T-helper 1 cell (primary cell): ENCODE measurements at places on chromosomes 7 and 10.

- DNase-seq, result no peak
Observed at GRCh38 chr7:111975346-111975745, 230.9 kb downstream of the DOCK4 start.

- DNase-seq, result no peak
Observed at GRCh38 chr7:151491859-151492258, 27.8 kb downstream of the RHEB start.

DNA sequence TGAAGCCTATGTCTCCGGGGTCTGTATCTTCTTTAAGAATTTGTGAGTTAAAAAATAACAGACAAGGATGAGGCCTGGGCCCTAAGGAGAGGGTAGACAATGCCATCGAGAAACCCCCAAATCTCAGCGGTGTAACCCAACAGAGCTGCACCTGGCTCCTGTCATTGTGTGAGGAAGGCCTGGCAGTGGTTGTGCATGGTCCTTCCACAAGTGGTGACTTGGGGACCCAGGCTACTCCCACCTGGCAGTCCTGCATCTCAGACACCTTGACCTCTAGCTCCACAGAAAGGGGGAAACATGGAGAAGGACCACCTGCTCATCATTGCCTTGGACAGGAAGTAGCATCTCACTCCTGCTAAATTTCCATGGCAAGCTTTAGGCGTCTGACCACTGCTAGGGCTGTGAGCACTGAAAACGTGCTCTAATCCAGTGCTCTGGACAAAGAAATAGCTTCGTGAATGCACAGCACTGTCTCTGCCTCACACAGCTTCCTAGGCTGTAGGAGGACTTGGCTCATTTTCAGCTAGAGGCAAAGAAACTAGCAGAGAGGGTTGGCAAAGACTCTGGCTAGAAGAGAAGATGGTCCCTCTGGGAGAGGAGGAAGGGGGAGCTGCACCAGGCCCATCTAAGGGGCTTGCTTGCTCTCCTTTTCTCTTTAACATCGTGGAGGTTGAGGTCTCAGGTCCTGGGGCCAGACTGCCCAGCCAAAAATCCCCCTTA, 273.9 kb upstream of the ZMIZ1 start:
- DNase-seq, result no peak

GRCh38 chr7:154304231-154304630, 252.0 kb downstream of the DPP6 start:
- DNase-seq, result no peak

- no peak for DNase-seq
Observed at GRCh38 chr7:99840136-99840869, 12.5 kb downstream of the CYP3A43 start.

DNA sequence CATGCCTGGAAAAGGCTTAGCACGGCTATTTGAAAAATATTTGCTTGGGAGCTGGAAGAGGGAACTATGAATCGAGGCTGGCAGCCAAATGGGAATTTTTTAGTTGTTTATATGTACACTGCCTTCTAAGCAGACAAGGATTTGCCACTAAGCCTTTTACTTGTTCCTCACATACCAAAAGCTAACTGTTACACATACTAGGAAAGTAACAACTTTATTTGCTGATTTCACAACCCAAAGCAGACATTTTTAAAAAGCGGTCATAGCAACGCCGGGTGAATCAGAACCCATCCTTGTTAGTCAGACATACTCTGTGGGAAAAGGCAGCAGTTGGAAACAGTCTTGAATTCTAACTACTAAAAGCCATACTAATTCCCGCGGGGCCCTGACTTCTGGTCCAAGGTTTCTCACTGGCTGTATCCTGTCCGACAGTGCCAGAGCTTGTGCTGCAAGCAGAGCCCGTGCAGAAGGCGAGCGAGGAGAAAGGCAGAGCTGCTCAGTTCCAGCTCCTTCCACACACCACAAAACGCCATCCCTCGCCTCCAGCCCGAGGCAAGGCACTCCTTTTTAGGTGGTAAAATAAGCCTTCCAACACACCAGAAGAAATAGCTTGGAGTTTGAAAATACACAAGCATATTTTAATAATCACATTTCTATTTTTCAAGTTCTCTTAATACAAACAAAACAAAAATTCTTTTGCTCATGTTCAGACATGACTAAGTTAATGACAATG, 89.2 kb downstream of the RNF216 start:
- DNase-seq, result no peak

DNA sequence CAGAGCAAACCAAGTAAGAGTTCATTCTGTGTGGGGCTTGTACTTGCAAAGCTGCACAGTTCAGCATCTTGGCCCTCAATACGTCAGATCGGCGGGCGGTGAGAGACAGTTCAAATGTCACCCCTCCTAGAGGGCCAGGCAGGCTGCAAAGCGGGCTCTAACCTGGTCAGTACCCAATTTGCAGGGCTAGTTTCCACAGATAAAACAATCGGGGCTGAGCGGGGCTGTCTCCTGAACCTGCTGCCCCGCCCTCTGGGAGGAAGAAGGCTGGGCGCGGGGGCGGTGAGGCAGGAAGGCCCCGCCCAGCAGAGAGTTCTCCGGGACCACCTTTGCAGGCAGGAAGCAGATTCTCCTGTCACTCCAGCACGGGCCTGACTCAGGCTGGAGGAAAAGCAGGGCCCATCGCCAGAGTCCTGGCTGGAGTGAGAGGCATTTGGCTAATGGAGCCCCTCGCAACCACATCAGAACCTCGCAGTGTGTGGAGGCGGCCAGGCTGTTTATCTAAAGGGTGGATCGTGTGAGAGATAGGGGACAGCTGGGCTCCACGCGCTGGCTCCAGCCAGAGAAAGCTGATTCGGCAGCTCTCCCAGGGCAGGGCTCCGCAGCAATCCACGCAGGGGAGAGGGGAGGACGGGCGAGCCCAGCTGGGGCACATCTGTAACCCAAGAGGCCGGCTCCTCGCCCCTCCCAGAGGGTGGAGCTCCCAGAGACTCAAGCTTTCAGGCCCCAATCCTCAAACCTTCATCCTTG, 83.1 kb downstream of the SH3PXD2A start:
- peak; percentile 40 for DNase-seq

DNA sequence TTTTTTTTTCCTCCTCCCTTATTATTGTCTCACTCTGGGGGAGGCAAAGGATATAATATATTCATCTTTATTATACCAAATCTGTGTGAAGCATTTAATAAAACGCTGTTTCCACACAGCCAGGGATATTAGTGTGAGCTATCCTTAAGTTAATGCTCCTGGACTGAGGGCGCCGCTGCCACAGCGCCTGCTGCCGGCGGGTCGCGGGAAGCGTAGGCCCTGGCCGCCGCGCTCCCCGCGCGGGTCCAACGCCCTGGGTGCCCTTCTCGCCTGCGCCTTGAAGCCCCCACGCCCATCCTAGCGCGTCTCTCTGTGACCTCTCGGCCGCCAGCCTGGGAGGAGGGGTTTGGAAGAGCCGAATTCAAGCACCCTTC, 9.5 kb upstream of the LBX1 start:
- DNase-seq, result no peak

DNA sequence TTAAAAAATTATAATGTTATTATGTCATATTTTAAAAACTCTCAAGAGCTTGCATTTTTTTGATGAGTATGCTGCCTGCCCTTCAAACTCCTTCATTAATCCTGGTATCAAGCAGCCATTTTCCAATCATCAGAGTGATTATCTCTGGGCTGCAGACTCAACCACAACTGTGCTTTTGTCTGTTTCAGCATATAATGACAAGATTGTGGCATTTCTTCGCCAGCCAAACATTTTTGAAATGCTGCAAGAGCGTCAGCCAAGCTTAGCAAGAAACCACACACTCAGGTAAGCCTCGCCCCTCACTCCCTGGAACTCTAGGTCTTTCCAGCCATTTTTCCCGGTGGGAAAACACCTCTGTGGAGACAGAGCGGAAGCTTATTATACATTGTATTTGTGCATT, 90.0 kb upstream of the STK17A start:
- DNase-seq, result no peak

- DNase-seq, result no peak
Observed at GRCh38 chr7:148457310-148457921, 133.2 kb upstream of the C7orf33 start.

DNA sequence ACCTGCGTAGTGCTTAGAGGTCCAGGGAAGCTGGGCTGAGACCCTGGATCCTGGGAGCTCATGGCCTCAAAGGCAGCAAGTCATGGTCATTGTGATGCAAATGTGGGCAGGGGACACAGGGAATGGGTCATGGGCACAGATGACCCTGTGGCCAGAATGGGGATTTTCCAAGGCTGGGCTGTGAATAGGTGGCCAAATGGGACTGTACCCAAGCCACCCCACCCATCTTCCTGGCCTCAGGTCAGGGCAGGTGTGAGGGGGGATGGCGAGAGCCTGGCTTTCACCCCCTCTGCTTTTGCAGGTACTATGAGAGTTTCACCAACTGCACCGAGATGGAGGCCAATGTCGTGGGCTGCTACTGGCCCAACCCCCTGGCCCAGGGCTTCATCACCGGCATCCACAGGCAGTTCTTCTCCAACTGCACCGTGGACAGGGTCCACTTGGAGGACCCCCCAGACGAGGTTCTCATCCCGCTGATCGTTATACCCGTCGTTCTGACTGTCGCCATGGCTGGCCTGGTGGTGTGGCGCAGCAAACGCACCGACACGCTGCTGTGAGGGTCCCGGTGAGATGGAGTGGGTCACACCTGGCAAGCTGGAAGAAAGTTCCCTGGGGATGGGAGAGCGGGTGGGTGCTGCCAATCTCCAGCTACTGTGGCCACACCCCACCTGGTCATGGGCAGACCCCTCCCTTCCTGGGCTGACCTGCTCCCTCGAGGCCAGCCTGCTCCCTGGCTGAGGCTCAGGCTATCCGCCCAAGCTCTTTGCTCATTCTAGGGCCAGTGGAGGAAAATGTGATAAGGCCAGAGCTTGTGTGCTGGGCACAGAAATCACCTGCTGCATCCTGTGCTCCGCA, 25.5 kb downstream of the RAMP3 start:
- no peak for DNase-seq

GRCh38 chr10:128386231-128386630, 260.0 kb upstream of the MKI67 start:
- no peak for DNase-seq

DNA sequence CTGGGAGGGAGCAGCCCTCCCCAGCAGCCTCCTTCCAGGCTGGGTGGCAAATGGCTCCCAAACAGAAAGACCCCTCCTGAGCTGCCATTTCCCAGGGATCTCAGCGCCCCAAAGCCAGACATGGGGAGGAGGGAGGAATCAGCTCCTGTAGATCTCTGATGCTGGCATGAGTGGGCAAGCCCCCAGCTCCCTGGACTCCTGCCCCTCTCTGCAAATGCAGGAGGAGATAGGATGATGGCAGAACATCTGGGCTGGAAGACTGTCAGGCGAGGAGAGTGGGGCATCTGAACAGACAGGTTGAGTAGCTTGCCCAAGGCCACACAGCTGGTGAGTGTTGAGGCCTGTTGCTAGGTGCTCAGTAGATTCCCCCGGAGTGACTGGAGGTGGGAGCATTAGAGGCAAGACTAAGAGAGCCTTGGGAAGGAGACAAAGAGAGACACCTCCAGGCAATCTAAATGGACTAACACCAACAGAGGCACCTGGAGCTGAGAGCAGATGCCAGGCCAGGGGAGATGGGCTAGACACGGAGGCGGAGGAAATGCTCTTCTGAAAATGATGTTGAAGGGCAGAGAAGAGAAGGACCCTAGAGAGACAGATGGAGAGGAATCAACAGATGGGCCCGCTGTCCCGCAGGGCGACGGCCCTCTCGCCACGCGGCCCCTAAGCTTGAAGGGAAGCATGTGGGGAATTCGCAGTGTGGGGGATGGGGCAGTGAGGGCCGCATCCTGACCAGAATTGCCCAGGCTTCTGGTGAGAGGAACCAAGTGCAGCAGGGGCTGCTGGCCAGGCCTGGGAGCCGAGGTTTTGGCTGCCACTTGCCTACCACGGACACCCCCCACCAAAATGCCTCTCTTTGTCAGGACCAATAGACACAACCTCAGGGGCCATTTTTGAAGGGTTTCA, 84.8 kb upstream of the LRRC4 start:
- DNase-seq, result no peak

- no peak for DNase-seq
Observed at GRCh38 chr7:110531186-110531585, 559.7 kb upstream of the LRRN3 start.

- no peak for DNase-seq
Observed at GRCh38 chr10:133421336-133422222, 2.8 kb downstream of the SPRN start.

GRCh38 chr7:100247152-100247757, 27.5 kb downstream of the PVRIG start:
- no peak for DNase-seq

- no peak for DNase-seq
Observed at GRCh38 chr7:67006965-67007364, 10.3 kb downstream of the TYW1 start.

DNA sequence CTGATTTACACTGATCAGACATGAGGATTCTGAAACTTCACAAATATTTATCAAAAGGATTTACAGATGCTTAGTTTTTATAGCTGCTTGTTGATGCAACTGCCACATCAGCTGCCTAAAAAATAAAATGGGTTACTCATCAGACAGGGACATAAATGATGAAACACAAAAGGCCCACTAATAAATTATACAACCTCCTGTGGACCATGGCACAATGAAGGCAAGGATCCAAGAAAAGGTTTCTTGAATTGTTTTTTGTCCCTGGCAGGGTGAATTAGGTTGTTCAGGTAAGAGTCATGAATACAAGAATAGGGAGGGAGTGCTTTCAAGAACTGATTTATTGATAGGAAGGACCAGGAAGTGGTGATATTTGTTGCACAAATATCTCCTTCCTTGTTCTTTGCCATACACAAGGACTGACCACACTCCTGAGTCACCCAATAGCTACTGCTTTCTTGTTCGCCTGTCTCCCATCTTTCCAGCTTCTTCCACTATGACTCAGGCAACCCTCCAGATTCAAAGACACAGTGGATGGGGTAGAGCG, 234.5 kb downstream of the AHR start:
- DNase-seq, result no peak

GRCh38 chr10:32273336-32273735, 73.6 kb downstream of the EPC1 start:
- DNase-seq, result no peak

DNA sequence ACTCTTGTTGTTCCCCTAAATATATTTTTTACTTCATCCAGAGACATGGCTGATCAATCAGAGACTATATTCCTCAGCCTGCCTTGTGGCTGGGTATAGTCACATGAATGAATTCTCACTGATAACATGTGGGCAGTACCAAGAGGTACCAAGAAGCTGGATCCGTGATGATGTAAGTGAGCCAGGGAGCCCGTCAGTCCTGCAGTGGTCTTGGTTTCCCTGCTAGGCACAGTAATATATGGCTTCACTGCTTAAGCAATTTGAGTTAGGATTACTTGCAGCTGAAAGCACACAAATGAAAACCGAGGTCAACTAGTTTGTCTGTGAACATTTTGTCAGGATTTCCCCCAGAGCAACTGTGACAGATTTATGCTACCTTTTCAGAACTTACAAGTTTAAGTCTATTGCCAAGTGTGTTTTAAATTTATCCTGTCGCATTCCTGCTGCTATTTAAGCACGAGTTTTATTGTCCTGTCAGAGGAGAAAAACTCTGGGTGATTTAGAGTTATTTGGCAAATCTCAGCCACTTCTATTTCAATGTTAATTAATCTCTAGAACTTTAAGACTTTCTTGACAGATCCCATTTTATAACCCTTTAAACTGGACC, 381.8 kb downstream of the PHF14 start:
- no peak for DNase-seq

- no peak for DNase-seq
Observed at GRCh38 chr10:69096045-69096444, 8.1 kb downstream of the SRGN start.
